Caki2 (cell line): ENCODE measurements at places on chromosomes 11 and 22. TPM values are rescaled to one million over a fixed set of nuclear protein-coding genes. Genes with fewer than 3 reads are reported as not detected.

The BLID gene
- total RNA-seq, result not detected in 2 replicates

The HMOX1 gene
- 118 and 167 TPM in 2 replicates for total RNA-seq

GRCh38 chr22:19786264-19786585, 25.6 kb downstream of the TBX1 start:
- DNase-seq, result no peak

DNA sequence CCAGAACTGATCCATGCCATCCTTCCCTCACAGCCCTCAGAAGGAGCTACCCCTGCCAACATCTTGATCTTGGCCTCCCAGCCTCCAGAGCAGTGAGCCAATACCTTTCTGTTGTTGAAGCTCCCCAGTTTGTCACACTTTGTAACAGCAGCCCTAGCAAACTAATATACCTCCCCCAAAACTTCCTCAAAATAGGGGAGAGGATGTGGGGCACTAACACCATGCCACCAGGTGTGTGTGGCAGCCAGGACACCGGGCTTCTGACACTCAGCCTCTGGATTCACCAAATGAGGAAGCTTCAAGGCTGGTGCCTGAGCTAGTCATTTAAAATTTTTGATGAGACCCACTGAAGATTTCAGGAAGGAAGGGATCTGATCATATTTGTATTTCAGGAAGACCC, 84.9 kb downstream of the CSNK2A3 start:
- DNase-seq, result no peak

The RASD2 gene
- 0.09 and 0.10 TPM in 2 replicates for total RNA-seq

DNA sequence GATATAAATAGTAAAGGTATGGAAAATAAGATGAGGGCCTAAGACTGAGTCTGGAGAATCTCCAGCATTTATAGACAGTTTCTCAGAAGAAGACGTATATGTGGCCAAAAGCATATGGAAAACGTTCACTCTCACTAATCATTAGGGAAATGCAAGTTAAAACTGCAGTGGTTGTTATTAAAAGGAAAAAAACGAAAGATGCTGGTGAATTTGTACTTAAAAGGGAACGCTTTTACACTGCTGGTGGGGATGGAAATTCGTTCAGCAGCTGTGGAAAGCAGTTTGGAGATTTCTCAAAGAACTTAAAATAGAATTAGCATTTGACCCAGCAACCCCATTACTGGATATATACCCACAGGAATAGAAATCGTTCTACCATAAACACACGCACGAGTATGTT, 180.5 kb upstream of the CADM1 start:
- no peak for DNase-seq

DNA sequence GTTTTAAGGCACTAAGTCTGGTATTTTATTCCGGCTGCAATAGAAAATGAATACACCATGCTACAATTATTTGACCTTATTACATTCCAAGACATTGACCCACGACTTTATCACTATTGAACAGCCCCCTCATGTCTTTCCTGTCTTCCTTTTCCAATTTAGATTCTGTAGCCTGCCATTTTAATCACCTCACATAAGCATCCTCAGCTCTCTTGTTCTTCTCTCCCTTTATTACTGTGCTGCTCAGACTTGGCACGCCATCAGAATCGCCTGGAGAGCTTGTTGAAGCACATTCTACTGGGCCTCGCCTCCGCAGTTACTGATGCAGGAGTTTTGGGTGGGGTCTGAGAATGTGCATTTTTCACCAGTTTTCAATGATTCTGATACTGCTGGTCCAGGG, 38.7 kb upstream of the SWAP70 start:
- DNase-seq, result no peak

The AMOTL1 gene
- 7.3 and 8.7 TPM in 2 replicates for total RNA-seq

- DNase-seq, result no peak
These were observed 5.4 kb downstream of the TMEM123 start for GRCh38 chr11:102447193-102447592.

DNA sequence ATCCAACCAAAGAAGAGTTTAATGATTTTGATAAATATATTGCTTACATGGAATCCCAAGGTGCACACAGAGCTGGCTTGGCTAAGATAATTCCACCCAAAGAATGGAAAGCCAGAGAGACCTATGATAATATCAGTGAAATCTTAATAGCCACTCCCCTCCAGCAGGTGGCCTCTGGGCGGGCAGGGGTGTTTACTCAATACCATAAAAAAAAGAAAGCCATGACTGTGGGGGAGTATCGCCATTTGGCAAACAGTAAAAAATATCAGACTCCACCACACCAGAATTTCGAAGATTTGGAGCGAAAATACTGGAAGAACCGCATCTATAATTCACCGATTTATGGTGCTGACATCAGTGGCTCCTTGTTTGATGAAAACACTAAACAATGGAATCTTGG, 23.9 kb downstream of the KDM4D start:
- DNase-seq, result no peak

- DNase-seq, result peak; percentile 81
These were observed 69.2 kb downstream of the CD82 start for GRCh38 chr11:44634401-44635281.

GRCh38 chr11:32188785-32189184, 97.9 kb downstream of the RCN1 start:
- no peak for DNase-seq

DNA sequence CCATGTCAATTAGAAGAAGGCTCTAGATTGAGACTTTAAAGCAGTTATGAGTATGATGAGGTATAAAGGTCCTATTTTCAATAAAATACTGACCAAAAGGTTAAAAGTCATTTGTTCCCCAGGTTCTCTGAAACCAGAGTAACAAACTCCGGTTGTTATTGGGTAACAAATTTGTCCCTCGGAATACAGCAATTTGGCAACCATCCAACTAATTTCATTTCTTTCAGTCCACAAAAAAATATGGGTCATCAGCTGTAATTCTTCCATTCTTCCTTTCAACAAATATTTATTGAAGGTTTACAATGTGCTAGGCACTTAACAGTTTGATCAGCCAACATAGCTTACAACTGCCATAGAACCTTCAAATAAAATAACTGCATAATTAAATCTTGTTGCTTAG, 79.9 kb downstream of the TTC28 start:
- no peak for DNase-seq

The ZNF280B gene
- 1.6 and 2.7 TPM in 2 replicates for total RNA-seq

The GRIK4 gene
- not detected in 2 replicates for total RNA-seq

The STARD10 gene
- 56.8 and 68.2 TPM in 2 replicates for total RNA-seq

GRCh38 chr22:17232406-17232805, 13.2 kb upstream of the ADA2 start:
- no peak for DNase-seq

The TMEM25 gene
- total RNA-seq, result 3.0 and 7.9 TPM in 2 replicates

The OR5A1 gene
- not detected in 2 replicates for total RNA-seq

- peak; percentile 47 for DNase-seq
These were observed 50.1 kb downstream of the DDX6 start for GRCh38 chr11:118740892-118741291.

GRCh38 chr11:65782816-65783228, 2.0 kb upstream of the AP5B1 start:
- no peak for DNase-seq

The C11orf42 gene
- not detected in 2 replicates for total RNA-seq
